Left lobe of liver (tissue), 2 donors: ENCODE measurements at places on chromosomes 3 and 15.

DNA sequence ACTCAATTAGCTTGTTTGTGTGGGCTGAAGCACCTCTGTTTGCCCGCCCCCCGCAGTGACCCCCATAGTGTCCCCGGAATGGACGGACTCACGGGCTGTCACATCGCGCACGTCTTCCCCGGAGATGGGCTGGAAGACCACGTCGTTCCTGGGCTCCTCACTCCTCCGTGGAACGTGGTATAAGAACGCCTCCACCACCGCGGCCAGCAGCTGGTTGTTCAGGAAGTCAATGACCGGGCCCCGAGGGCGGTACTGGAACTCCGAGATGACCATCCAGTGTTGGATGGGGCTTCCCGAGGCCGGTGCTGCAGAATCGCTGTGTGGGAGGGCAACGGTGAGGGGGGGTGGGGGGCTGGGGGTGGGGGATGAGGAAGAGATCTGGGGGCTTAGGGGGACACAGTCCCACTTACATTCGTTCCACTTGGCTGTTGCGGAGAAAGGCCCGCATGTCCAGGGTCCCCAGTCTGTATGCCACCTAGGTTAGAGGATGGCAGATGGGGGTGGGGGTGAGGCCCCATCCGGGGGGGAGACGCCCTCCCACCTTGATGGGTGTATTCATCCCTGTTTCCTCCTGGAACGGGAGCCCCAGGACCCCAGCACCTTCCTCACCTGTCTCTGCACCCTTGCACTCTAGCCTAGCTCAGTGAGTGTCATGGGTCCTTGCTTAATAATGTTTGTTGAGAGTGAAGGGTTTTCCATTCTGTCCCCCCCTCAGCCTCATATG lies 30.2 kb downstream of the MUC20 start:
- DNase-seq, result no peak

DNA sequence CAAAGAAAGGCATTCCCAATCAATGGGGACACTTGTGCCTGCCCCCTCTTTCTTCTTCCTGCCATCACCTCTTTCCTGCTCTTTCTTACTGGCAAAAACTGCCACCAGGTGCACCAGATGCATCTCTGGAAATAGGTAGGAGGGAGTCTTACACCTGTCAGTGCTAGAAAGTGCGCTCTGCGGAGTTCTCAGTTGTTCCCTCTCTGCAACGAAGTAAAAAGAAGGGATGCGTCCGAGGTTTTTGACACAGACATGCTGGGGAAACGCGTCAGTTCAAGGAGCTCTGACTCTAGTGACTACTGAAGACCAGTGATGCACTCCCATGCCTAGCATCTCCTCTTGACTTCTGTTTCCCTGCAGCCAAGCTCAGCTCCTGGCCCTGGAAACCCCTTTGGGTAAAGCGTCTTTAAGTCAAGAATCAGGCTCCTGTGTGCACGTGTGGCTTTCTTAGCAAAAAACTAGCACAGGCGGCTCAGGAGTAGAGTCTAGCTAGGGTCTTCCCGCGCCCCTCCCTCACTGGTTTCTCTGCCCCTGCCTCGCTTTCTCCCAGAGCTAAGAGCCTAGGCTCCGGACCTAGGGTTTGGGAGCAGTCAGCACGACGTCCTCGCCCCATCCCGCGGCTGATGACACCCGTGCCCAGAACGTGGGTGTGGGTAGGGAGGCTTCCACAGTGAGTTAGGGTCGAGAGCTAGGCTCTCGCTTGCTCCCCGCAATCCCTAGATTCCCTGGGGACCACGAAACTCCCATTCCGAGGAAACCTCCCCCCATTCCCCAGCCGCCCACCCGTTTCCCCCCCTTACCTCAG lies 564 bp upstream of the GRM7 start:
- no peak for DNase-seq

DNA sequence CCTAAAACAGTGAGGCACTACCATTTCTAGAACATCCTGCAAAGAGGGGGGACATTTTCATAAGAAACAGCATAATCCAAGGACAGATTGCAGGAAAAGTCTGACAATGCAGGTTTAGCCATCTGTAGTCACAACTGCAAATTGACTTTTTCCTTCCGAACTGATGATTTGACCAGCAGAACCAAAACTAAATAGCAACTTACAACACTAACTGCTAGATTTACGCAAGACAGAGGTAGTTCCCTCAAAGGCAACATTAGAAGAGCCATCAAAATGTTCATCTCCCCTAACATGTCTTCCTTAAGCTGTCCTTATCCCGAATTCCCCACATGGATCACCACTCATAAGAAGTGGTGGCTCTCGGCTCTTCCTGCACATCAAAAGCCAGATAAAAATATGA lies 129.6 kb downstream of the GADL1 start:
- DNase-seq, result no peak

- no peak for DNase-seq
Observed at GRCh38 chr3:42552830-42553229, 28.9 kb downstream of the SEC22C start.

DNA sequence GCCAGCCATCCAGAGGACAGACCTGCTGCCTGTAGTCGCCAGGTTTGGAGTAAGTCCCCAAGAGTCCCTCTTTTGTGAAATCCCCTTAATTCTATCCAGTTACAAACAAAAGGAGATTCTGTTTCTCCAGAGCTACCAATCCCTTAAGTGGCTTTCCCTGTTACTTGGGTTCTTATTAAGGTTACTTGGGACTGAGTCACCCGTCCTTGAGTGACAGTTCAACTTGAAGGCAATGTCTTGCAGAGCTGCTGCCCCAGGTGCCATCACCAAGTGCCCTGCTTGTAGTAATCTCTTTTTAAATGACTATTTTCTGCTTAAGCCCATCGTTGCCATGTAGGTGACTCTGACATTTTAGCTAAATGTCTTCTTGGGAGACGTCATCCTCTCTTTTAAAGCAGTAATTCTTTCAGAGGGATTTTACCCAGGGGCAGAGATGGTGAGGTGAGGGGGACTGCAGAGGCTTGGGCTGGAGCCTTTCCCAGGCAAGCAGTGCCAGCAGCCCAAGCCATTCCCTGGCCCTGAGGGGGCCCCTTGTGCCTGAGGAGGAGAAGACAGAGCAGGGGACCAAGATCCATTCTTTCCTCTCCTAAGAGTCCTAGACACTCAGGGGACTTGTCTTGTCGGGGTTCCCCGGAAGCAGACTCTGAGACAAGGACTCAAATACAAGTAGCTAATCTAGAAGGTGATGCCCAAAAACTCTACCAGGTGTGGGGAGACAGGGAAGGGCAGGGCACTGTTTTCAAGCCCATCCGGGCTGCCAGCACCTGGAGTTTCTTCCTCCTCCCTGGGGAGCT lies 253.7 kb downstream of the PLCL2 start:
- DNase-seq, result no peak

GRCh38 chr15:99982662-99983061 lies 249.4 kb upstream of the LYSMD4 start:
- DNase-seq, result no peak

- no peak for DNase-seq
Observed at GRCh38 chr3:36060950-36061349, 319.4 kb upstream of the STAC start.

GRCh38 chr3:131901686-131902085 lies 133.1 kb downstream of the CPNE4 start:
- no peak for DNase-seq

DNA sequence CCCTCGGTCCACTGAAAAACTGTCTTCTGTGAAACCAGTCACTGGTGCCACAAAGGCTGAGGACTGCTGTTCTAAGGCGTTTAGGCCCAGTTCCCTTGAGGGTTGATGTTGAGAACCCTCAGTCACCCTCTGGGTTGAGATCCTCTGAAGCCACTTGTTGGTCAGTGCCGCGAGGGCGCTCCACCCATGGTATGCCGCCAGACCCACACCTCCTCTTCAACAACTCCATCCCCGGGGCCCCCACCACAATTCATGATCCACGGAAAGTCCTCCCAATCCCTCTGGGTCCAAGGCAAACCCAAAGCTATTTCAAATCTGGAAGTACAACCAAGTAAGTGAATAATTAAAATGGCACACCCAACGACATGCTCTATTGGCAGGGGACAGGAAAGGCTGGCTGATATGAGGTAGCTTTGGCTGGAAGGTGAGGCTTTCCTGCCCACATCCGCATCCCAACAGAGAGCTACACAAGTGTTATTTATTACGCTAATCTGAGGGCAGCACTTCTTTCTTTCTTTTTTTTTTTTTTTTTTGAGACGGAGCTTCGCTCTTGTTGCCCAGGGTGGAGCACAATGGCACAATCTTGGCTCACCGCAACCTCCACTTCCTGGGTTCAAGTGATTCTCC lies 58.1 kb downstream of the XXYLT1 start:
- DNase-seq, result no peak

GRCh38 chr3:115165701-115166100 lies 18.6 kb upstream of the ZBTB20 start:
- DNase-seq, result no peak

- no peak for DNase-seq
Observed at GRCh38 chr3:120763601-120764000, 21.1 kb downstream of the GTF2E1 start.

GRCh38 chr3:25293736-25294135 lies 134.3 kb upstream of the RARB start:
- no peak for DNase-seq

DNA sequence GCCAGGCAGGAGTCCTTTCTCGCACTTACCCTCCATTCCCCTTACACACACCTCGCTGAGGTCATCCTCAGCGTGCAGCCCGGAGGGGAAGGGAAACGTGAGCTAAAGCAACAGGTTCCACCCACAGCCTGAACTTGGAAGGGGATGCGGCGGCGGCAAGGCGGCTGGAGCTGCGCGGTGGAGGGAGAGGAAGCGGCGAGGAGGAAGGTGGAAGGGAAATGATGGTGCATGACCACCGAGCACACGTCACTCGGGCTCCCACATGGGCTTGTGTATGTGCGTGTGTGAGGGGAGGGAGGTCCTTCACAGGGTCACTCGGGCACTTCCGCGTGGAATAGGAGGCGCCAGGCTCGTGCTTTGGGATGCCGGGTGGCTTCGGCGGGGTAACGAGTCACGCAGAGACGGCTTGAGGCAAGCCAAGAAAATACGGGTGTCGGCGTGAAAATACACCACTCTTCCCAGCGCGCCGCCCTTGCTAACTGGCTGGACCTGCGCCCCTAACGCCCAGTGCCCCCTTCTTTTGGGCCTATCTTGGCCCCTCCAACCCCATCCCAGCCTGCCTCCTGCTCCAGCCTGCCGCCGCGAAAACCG lies 225.5 kb upstream of the IL12A start:
- DNase-seq, result no peak
